Spinal cord (tissue), 10 donors: ENCODE measurements at places on chromosomes 12 and 14.

DNA sequence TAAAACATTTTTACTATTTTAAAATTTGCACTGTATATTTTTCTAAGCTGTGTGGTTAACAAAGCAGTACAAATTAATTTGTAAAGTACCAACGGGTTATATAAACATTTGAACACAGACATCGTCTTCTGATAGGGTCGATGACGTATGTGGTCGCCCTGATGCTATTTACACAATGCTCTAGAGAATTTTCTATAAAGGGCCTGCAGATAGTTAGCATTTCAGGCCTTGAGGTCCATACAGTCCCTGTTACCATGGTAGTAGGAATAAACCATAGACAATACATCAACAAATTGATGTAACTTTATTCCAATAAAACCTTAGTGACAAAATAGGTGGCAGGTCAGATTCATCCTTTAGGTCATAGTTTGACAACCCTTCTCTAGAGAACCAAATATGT is 25.7 kb upstream of the PDZRN4 start:
- DNase-seq, result no peak

- no peak for DNase-seq
Observed at GRCh38 chr12:132491761-132492378, 1.9 kb downstream of the FBRSL1 start.

GRCh38 chr12:31308116-31308515 is 17.8 kb downstream of the SINHCAF start:
- no peak for DNase-seq

DNA sequence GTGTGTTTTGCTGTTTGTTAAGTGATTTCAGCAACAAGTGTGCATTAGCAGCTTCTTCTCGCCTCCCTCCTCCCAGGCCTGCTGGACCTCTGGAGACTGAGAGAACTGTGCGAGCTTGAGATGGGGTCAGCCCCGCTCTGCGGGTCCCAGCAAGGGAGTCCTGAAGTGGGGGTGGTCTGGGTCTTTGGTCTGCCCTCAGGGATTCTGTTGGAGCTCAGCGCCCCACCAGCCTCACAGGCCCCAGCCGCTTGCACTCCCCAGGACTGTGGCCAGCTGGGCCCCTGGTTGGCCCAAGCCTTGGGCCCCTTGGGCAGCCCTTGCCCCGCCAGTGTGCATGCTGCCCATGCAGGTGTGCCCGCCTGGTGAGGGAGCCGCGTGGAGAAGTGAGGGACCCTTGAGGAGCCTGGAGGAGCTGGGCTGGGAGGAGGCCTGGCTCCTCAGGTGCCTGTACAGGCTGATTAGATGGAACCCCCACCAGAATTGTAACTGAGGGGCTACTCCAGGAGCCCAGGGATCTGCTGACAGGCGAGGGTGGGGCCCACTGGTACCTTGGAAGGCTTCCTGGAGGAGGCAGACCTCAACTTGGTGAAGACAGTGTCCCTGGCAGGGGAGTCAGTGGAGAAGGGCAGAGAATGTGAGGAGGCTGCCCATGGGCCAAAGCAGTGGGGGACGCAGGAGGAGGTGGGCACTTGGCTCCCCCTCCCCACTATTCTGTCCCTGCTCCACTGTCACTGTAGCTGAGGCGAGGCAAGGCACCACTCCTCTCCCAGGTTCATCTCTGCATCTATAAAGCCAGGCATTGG is 56.7 kb downstream of the BEGAIN start:
- no peak for DNase-seq
